Activated CD4-positive, CD25-positive, alpha-beta regulatory T cell (primary cell): ENCODE measurements at places on chromosomes 1 and 21.

DNA sequence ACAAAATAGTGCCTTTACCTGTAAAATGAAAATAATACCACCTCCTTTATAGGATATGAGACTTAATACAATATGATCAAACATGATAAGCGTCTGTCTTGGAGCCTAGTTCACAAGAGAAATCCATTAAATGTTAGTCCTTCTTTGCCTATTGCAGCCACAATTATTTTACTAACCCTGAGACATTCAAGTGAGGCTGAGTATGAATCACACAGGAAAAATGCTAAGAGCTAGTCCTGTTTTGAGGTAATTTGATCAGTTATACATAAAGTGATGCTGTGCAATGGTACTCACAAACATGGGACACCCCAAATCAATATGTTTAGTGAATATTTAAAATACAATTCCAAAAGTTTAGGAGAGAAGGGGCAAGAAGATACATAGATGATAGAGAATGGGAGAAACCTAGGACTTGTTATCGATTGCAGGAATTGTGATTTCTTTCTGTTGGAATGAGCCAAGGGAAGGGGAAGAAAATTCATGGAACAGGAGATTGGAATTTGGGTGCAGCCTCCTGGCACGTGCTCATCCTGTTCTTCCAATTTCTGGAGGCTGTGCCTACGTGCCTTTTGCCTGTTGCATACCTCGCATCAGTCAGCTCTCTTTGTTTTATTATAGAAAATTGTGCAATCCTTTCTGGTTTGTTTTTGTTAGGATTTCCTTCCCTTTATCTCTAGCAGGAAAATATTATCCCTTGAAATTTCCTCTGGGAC, 39.9 kb upstream of the BACH1 start:
- no peak for DNase-seq

DNA sequence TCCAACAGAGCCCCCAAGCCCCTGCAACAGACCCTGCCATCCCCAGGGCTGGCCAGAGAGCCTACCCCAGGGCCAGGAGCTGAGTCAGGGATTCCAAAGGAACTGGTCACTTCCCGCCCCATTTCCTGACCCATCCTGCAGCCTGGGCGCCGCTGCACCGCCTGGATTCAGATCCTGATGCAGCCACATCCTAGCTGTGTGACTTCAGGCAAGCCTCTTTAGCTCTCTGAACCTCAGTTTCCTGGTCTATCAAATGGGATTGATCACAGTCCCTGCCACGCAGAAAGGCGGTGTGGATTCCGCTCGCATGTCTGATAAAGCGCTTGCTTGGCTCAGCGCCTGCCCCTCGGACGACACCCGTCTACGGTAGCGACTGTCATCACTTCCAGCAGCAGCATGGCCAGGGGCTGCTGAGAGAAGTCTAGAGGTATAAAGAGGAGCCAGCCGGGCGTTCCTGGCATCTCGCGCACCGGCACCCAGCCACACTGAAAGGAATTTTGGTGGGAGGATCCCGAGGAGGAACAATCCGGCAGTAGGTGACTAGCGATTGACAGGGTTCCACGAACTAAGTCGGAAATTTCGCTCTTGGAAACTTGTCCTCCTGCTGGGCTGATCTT, 10.1 kb downstream of the EPHA2 start:
- DNase-seq: no peak

- DNase-seq: no peak
Observed at GRCh38 chr1:169727307-169727706, 6.6 kb downstream of the SELE start.

GRCh38 chr1:41513383-41513735, 28.9 kb upstream of the EDN2 start:
- DNase-seq: no peak

DNA sequence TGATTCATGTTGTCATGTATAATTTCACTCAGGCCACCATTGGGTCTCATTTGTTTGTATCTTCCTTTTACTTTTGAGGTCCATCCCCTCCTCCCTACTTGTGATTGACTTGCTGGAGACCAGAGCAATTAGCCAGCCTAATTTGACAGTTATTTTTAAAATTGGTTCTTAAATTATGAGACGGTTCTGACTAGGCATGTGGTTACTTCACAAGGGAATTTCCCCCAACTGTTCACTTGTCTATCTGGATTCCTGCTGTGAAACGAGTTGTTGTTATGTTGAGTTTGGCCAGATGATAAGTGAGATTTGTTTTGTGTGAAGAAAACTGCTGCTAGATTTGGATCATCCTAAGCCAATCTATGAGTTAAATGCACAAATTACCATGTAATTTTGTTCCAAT, 359.1 kb downstream of the BARHL2 start:
- DNase-seq: no peak

GRCh38 chr1:167797015-167797414, 75.2 kb downstream of the MPZL1 start:
- no peak for DNase-seq

- no peak for DNase-seq
Observed at GRCh38 chr1:44842486-44842861, 579 bp downstream of the PTCH2 start.

GRCh38 chr1:177969825-177970371, at the start of gene SEC16B:
TSS of gene SEC16B (minus strand) at chr1:177970058. CDS start at chr1:177967981, 2,077 bp downstream.
- DNase-seq: no peak

- no peak for DNase-seq
Observed at GRCh38 chr1:22123071-22123390, 19.9 kb downstream of the WNT4 start.

GRCh38 chr1:202107321-202107761, 15.4 kb upstream of the GPR37L1 start:
- no peak for DNase-seq

DNA sequence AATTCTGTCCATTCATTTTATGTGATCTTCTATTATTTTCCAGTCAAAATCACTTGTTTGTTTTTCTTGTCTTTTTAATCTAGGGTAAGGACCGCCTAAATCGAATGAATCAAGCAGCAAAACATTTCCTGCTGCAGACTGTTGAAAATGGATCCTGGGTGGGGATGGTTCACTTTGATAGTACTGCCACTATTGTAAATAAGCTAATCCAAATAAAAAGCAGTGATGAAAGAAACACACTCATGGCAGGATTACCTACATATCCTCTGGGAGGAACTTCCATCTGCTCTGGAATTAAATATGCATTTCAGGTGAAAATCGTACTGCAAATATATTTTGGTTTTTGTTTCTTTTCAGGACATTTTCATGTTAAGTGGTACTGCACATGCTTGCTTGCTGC, 20.5 kb downstream of the CLCA4 start:
- DNase-seq: no peak

- no peak for DNase-seq
Observed at GRCh38 chr1:3689138-3689750, 36.9 kb downstream of the TP73 start.

GRCh38 chr1:196649990-196650389, 1.9 kb upstream of the CFH start:
- DNase-seq: no peak

DNA sequence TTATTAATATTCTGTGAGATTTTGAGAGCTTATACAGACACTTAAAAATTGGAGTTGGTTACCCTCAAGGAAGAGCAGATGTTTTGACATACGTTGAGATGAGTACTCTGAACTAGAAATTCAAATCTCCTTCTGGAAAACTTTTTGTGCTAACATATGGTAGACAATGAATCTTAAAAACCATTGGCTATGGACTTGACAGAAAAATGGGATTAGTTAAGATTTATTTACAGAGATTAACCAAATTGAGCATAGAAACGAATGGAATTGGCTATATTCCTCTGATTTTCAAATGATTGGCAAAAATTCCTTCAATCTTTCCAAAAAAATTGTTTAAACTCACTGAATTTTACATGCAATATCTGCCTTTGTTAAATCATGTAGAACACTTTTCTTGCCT, 1392.9 kb downstream of the BRINP3 start:
- no peak for DNase-seq

DNA sequence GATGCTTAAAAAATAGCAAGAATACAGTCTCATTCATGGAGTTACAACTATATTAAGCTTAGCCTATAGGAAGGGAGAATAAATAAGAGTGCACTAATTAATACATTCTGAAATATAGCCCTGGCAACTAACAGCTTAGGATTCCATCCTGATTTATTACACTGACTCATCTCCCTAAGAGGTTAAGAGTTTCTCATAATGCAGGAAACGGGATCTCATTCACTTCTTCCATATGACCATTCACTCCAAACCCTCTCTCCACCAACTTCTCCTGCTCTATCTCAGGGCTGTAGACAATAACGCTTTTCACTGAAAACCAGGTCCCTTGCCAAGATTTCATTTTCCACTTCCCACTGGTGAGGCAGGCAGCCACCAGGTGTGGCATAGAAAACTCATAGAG, 168.5 kb upstream of the PLD5 start:
- no peak for DNase-seq

GRCh38 chr1:212402666-212403321, 11.9 kb downstream of the PACC1 start:
- DNase-seq: no peak

DNA sequence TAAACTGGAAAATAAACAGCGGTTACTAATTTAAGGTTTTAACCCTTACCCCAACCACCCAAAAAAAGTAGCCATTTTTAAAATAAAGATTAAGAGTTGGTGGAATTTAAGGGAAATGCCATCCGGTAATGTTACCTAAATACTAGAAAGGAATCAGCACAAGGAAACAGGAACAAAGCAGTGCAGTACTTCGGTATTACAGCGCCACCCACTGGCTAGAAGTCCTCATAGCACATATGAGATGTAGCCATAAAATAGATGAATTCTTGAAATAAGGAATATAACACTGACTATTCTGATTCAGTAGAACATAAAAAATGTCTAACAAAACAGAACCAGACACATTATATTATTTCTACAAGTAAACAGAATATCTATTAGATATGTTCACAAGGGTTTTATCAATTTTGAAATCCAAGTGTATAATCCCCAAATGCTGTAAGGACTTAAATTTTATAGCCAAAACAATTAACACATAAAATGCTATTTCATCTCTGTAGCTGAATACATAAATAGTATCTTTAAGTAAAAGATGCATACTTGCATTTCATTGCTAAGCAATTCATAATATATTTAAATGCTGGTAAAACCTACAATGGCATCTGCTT, 58.8 kb downstream of the FRRS1 start:
- peak; percentile 7 for DNase-seq

GRCh38 chr1:247639381-247639981, 34.1 kb downstream of the OR2G3 start:
- DNase-seq: no peak

- no peak for DNase-seq
Observed at GRCh38 chr1:234987415-234988154, 141.1 kb downstream of the TOMM20 start.

DNA sequence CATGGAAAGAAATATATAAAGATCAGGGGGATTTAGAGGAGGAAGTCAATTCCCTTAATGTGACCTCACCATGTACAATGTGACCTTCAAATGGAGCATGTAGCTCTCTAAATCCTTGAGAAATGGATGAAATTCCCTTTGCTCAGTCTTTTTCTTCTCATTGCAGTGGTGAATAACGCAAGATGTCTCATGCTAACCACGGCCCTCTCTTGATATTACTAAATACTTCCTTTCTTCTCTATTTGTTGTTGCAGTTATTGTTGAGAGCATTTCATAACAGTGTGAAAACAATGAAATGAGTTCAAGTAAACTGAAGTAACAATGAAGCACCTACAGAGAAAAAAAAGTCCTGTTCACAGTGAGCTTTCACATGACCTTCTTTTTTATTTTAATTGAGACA, 55.6 kb downstream of the ZNF281 start:
- no peak for DNase-seq

DNA sequence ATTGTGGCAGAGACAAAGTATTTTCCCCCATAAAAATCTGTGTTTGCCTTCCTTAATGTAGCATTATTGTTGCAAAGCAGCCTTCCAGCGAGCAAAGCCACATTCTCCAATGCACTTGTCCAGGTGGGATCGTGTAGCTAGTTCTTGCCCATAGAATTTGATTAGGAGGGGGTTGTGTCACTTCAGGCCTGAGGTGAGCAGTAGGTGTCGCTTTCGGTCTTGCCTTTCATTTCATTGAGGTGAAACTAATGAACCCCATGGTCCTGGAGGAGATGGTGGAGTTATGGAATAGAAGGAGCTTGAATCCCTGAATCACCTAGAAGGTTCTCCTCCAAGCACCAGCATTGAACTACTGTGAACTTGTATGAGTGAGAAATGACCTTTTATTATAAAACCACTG, 318.9 kb upstream of the PBX1 start:
- no peak for DNase-seq

- DNase-seq: no peak
Observed at GRCh38 chr1:221230605-221231004, 351.4 kb downstream of the HLX start.

DNA sequence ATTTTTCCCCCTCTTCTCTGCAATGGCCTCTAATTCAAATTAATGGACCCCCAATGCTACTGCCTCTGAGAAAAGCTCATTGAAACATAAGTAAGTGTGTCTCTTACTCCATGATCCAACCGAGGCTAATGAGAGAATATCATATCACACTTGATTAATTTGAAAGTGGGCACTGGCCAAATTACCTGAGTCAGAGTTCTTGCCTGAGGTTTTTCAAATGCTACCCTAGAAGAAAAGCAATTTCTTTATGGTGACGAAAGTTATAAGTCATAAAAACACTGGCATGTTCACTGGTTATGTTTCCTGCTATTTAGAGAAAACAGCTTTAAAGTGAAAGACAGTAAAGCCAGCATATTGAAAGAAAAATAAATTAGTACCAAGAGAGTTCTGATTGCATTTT, 368.8 kb upstream of the TMPRSS15 start:
- no peak for DNase-seq

DNA sequence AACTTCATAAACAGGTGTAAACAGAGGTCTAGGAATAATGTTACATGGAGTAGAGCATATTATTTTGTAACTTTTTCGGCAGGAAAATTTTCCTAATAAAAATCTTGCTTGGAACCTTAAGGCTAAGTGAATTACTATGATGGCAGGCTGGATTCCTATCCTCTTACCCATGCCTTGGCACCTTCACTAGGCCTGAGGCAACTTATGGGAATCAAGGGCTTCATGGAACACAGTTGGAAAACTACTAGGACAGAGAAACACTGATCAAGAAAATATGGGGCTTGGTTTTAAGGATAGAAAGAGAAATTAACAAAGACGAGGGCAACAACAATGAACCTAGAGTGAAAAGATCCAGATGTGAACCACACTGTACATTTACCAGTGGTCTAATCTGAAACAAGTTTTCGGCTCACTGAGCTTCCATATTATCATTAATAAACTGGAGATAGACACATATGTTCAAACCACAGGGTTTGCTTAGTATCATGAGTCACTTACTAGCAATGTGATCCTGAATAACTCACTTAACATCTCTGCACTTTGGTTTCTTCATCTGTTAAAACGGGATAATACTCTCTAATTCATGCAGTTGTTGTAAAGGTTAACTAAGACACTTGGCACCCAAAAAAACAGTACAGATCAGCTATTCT, 68.5 kb downstream of the GPATCH2 start:
- no peak for DNase-seq

GRCh38 chr1:224435999-224436398, 1.4 kb upstream of the WDR26 start:
- DNase-seq: no peak

- no peak for DNase-seq
Observed at GRCh38 chr1:40315795-40316594, 1.1 kb downstream of the COL9A2 start.
